Dermis microvascular lymphatic vessel endothelial cell (primary cell): ENCODE measurements at places on chromosomes 3 and 15. TPM values are rescaled to one million over a fixed set of nuclear protein-coding genes. Genes with fewer than 3 reads are reported as not detected.

- DNase-seq, result no peak
These were observed 1.2 kb upstream of the C3orf70 start for GRCh38 chr3:185153861-185154629.

DNA sequence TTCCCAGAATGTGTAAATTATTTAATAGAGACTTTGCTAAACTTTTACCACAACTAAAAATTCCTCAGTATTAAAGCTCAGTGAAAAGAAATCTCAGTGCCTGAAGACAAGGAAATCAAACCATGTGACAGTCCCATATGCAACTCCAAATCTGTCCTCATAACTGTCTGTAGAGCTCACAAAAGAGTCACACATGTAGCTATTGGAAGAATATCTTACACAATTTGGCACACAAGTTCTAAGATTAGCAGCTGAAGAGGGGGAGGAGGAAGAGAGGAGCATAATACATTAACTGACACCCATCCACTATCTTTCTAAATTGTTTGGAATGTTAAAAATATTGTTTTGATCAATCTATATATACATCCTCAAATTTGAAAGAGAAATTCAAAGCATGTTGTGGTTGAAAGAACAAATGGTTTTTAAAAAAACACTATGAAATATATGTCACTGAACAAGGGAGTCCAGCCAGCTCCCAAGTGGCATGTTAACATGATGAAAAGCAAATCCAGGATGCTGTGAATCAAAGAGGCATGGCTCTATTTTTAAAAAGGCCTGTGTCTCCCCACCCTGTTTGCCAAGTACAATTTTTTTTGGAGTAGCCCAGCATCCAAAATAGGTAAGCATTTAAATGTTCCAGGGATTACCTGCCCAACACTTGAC is 126.3 kb upstream of the NANOGP8 start:
- DNase-seq, result no peak

GRCh38 chr15:55824857-55825613 is 82.1 kb upstream of the PRTG start:
- no peak for DNase-seq

GRCh38 chr3:130820976-130821375 is 72.9 kb upstream of the ATP2C1 start:
- no peak for DNase-seq

DNA sequence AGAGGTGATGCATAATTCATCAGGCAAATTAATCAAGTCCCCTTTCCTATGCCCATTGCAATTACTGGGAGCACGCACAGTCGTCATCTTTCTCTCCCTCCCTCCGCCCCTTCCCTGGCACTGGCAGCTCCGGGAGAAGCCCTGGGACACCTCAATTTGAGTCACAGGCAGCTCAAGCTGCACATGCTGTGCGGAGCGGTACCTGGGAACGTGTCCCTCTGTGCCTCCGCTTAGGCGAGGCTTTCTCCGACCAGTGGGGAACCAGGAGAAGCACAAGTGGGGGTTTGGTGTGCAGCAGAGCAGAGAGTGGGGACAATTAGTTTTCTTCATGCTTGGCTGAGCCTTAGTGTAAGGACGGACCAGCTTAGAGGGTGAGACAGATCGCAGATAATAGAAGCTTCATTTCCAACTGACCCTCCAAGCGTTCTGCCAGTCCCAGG is 88.3 kb downstream of the SOX14 start:
- DNase-seq, result no peak

DNA sequence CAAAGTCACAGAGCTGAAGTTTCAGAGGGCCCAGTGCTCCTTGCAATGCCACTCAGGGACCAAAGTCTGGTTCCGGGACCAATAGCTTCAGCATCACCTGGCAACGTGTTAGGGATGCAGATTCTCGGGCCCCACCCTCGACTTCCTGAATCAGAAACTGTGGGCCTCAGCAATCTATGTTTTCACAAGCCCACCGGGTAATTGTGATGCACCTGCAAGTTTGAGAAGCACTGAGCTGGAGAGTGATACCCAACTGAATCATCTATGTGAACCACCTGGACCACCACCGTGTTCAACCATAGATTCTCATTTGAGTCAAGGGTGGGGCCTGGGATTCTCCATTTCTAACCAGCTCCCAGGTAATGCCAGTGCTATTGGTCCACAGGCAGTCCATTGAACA is 55.7 kb downstream of the CORO2B start:
- no peak for DNase-seq

DNA sequence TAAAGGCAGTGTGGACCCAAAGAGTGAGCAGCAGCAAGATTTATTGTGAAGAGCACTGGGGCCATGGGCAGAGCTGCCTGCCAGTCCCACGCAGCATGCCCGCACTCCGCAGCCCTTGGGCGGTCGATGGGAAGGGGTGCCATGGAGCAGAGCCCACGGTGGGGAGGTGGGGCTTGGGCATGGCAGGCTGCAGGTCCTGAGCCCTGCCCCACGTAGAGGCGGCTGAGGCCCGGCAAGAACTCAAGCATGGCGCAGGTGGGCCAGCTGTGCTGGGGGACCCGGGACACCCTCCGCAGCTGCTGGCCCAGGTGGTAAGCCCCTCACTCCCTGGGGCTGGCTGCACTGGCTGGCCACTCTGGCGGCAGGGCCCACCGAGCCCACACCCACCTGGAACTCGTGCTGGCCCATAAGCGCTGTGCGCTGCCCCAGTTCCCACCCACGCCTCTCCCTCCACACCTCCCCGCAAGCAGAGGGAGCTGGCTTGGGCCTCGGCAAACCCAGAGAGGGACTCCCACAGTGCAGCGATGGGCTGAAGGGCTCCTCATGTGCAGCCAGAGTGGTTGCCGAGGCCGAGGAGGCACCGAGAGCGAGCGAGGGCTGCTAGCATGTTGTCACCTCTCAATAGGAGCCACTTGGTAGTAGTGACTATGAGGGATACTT is 1218.8 kb upstream of the EPHA6 start:
- DNase-seq, result no peak

DNA sequence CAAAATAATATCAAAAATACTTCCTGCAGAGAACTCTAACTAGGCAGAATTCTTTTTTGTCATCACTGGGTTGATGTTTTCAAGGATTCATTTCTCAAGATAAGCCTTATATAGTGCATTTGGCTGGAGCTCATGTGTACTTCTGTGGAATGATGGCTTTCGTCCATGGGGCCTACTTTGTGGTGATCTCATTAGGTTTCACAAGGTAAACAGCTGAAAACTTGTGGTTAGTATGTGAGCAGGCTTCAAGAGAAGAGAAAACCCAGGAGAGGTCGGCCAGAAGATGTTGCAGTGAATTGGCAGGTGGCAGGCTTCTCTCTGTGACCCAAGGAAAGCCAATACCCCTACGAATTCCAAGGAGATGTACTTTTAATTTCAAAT is 121.4 kb upstream of the PHLDB2 start:
- no peak for DNase-seq

GRCh38 chr15:32730677-32731654 is 13.2 kb downstream of the GREM1 start:
- no peak for DNase-seq

DNA sequence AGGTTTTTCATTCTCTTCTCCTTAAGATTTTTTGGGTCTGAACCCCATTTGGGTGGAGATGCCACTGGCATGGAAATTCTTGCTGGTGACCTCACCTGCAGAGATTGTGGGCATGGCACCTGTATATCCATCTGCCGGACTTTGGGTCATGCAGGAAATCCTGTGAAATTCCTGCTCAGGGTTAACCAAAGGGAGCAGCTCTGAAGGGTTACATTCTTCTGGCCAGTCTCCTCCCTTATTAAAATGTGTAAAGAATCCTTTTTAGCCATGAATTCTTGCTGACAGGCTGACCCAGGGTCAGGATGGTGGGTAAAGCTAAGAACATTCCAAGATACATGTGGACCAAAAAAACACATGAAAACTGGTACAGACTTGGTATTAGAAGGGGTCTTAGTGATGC is 27.4 kb downstream of the ARHGEF26 start:
- DNase-seq, result no peak

DNA sequence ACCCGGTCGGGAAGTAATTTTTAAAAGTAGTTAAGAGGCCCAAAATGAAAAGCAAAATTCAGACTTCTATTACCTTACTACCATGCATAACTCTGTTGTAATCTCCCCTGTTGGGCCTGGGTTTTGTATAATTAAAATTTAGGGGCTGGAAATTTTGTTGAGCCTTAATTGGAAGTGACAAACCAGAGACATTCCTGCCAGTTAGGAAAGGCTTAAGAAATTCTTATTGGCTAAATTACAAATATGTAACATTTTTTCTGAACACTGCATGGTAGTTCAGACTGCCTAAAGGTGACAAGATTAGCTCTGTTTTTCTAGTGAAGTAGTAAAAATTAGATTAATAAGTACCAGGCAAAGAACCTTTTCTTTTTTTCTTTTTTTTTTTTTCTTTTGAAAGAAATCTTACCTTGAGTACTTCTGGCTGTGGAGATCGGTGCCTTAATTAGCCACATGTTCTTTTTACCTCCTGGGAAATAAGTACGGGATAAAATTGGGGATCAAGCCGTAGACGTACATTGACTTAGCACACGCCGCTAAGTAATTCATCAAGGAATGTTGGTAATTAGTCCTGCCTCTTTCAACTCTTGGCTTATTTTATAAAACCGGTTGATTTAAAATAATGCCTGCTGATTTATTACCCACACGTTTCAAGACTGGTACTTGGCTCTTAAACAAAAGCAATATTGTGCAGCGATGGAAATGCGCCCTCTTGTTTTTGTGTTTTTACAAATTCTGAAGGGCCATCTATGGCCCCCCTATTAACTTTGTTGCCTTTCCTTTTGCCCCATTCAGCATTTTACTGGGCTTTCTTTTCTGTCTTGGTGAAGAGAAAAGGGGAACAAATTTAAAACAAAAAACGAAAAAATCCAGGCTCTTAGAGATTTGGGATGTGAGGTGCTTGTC is 111.2 kb upstream of the SAMMSON start:
- no peak for DNase-seq

- DNase-seq, result no peak
These were observed 131.4 kb downstream of the THRB start for GRCh38 chr3:24363242-24363641.

DNA sequence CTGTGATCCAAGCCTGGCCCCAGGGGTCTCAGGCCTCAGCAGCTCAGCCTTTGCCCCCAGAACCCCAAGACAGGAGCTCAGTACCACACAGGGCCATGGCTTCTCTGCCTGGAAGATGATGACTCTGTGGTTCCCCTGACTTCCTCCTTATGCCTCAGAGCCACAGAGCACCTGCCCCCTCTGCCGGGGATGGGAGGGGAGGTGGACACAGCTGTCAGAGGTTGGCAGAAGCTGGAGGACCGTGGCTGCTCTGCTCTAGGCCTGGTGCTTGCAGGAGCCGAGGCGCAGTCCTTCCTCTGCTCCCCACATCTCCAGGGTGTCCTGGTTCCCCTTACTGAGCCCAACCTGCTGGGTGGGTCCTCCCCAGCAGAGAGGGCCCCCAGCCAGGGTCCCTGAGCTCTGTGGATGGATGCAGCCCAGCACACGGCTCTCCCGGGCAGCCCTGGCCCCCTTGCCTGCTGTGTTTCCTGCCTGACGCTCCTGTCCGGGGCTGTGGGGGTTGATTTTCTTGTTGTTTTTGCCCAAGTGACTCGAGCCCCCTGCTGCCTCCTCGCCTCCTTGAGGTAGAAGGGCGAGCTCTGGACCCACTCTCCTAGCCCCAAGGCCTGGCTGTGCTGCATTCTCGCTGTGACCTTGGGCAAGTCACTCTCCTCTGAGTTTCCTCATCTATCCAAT is 36.6 kb downstream of the PSTPIP1 start:
- no peak for DNase-seq

SIN3A gene
- 23.1 and 29.6 TPM in 2 replicates for total RNA-seq

NR1I2 gene
- under 0.01 TPM in 1 of 2 replicates, not detected in the other for total RNA-seq

SPTSSB gene
- not detected in 2 replicates for total RNA-seq

NPAP1 gene
- total RNA-seq, result not detected in 2 replicates

MUSTN1 gene
- total RNA-seq, result 0.25 TPM in 1 of 2 replicates, not detected in the other

ADGRG7 gene
- not detected in 2 replicates for total RNA-seq
